ENCODE measurements at places on chromosomes 5 and 9.

DNA sequence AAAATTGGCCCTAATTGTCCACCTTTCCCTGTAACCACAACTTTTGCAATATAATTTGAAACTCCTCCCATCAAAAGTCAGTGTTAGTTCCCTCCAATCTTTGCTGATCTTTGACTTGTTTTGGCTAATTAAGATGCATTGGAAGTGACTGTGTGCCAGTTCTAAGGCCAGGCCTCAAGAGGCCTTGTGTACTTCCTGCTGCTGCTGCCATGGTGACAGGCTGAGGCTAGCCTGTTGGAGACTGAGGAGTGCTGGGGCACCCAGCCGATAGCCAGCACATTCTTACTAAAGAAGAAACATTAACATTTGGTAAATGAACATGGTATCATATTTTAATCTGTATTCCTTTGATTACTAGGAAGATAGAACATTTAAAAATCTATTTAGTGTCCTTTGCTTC is 86.5 kb downstream of the SREK1 start:
- DNase-seq = no peak

DNA sequence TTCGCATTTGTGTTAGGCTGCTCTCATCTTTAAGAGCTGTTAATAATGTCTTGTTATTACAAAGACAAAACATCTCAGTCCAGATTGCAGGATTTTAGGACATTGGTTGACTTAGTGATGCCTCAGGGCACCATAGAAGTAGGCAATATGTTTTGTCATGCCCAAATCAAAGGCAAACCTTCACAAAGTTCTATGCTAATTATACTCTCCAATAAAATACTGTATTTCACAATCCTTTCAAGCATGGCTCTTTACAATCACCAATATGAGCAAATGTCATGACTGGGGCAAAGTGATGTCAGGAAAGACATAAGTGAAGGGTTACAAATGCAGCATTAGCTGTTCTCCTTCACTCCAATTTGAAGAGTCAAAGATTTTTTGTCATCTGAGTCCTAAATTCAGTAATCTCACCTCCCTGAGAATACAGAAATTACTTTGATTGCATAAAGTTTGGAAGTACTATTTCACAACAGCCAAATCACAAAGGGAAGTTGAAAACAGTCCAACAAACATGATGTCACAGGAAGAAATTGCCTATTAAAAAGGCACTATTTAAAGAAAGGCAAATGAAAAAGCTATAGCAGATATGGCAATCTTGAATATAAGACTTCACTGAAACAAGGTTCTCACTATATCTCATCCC is 303.2 kb downstream of the PRR16 start:
- DNase-seq = no peak

DNA sequence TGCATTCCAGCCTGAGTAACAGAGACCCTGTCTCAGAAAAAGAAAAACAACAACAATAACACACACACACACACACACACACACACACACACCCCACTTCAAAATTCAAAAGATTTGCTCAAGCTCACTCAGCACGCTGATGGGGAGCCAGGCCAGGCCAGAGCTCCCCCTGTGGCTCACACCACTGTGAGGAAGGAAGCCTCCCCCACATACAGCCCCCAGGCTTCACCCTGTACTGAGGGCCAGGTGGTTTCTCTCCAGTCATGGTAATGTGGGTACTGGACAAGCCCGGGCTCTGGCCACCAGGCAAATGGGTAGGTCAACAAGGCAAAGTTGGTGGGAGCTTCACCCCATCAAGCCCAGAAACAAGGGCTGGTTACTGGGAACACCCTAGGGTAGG is 19.0 kb downstream of the ATOX1 start:
- no peak for DNase-seq

DNA sequence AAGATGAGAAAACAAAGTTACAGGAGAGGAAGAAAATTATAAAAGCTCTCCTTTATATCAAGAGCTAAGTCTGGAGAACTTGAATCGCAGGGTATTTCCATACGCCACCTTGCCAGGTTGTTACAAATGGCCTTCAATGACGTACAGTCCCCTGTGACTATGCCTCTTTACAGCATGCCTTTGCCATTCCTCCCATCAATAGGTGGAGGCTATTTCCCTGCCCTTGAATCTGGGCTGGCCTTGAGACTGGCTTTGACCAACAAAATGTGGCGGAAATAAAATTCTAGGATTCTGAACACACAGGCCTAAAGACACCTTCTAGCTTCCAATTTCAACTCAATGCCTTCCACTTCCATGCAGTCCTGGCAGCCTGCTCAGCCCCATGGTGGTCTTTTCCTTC is 45.7 kb downstream of the TSSK1B start:
- no peak for DNase-seq

DNA sequence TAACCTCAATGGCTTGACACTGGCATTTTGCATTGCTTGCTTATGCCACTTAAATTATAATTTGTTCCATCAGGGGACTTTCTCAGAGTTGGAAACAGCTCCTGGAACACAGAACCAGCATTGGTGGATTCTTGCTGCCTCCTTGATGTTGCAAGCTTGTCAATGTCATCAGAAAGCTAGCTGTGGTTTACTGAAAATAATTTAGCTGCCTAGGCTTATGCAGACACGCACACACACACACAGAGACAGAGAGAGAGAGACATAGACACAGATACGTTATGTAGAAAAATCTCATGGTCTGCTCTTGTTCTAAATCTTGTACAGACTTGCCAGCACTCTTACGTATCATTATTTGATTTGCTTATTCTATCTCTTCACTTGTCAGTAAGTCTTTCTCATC is 78.0 kb downstream of the HMHB1 start:
- no peak for DNase-seq

DNA sequence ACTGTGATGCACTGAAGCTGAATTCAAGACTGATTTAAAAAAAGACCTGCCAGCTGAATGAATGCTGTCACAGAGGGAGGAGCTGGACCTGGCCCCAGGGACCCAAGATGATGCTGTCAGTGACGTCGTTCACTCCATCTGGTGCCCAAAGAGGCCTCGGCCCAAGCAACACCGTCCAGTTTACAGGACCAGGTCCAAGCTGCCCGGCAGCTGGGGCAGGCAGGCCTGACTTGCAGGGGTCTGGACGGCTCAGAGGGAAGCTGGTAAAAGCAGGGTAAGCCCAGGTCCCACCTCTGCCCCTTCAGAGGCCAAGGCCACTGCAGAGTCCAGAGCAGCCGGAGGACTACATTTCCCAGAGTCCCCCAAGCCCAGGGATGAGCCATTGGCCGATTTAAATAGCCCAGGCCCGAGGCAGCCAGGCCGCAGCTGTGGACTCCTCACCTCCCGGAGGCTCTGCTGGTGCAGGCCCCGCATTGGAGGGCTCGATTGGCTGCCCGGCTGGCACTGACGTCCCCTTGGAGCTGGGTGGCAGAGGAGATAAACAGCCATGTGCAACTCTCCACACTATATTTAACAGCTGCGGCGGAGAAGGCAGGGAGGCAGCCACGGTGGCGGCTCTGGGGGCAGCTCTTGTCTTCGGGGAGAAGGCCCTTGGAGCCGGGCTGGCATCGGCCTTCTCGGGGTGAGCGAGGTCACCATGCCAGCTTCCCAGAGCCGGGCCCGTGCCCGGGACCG is at the start of gene PLPP7:
Gene PLPP7, plus strand, starts transcription at position 423 of the 735 bp plus-strand sequence. Its CDS starts 275 bp downstream, at position 698.
- DNase-seq = no peak

DNA sequence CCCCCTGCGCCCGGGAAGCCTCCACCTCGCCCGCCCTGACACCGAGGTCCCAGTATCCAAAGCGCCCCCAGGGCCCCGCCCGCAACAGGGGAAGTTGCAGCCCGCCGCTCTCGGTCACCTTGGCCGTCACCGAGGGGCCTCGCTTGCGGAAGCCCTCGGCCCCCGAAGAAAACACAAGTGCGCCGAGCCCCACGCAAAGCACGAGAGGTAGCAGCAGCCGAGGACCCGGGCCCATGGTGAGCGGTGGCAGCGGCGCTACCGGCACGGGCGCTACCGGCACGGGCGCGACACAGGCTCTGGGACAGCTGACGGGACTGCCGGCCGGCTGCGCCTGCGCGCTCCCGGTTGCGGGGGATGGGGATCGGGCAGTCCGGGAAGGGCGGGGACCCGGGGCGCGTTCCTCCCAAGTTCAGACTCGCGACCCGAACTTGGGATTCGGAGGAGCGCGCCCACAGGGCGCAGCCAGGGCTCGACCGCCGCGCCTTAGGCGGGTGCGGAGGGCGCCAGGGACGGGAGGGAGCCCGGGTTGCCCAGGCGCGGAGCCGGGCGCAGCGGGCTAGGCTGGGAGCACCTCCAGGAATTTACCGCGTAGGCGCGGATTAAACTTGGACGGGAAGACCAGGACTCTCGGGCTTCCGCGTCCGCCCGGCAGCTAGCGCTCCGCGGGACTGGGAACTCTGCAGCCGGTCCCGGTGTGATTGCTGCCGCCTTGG is at the start of gene PPIC:
Gene PPIC, minus strand, starts transcription at position 335 of the 713 bp plus-strand sequence. Its CDS starts 100 bp downstream, at position 235.
- no peak for DNase-seq

DNA sequence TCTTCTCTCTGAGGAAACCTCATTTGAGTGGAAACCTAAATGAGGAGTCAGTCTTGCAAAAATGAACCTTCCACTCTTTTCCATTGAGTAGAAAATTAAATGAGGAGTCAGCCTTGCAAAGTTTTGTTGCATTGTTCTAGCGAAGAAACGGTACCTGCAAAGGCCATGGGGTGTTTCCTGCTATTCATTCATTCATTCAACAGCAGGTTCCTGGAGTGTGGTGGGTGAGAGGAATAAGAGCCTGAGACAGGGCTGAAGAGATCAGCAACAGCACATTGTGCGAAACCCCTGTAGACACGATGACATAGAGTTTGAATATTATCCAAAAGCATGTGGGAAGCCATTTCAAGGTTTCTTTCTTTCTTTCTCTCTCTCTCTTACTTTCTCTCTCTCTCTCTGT is 14.6 kb upstream of the SETX start:
- DNase-seq = no peak

- DNase-seq = no peak
Measured at GRCh38 chr5:17189381-17190036, 27.9 kb upstream of the BASP1 start.

DNA sequence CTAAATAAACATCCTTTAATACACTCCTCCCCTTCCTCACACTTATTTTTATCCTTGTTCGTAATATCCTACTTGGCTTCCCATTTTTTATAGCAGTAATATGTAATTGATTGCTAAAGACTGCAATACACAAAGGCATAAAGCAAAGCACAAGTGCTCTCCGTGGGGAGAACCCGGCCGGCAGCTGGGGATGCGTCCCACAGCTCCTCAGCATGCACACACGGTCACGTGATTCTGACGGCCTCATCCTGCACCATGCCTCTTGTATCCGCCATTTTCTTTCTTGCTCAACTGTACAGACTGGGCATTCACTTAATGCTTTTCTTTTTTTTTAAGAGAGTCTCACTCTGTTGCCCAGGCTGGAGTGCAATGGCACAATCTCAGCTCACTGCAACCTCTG is 2.8 kb downstream of the BRD3OS start:
- no peak for DNase-seq

- no peak for DNase-seq
Measured at GRCh38 chr9:81618923-81619322, 70.4 kb downstream of the TLE1 start.

- no peak for DNase-seq
Measured at GRCh38 chr5:167381457-167381856, 910.0 kb upstream of the WWC1 start.

GRCh38 chr5:73749485-73750270 is 123.7 kb downstream of the ARHGEF28 start:
- DNase-seq = no peak

- DNase-seq = no peak
Measured at GRCh38 chr5:59893429-59894227, at the start of gene PDE4D. TSS of gene PDE4D (minus strand) at chr5:59893726.

- DNase-seq = no peak
Measured at GRCh38 chr9:33932078-33932807, 115.3 kb downstream of the UBE2R2 start.

DNA sequence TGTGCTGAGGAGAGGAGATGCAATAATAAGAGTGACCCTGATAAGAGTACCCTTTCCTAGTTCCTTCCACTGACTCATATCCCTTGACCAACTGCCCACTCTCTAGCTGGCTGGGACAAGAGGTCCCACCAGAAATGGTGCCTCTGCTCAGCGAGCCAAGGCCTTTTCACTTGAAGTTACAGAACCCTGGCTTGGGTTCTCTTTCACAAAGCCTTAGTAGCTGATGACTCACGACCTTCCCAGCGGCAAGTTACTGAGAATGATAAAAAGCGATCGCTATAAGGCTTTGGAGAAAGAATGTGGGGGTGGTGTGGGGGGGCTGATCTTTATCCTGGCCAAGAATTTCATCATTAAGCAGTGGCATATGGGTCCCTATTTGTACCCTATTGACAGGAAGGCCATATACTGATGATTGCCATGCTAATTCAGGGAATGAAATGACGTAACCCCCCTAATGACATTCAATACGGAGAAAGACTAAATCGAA is 90.3 kb downstream of the FBXO38 start:
- DNase-seq = no peak

DNA sequence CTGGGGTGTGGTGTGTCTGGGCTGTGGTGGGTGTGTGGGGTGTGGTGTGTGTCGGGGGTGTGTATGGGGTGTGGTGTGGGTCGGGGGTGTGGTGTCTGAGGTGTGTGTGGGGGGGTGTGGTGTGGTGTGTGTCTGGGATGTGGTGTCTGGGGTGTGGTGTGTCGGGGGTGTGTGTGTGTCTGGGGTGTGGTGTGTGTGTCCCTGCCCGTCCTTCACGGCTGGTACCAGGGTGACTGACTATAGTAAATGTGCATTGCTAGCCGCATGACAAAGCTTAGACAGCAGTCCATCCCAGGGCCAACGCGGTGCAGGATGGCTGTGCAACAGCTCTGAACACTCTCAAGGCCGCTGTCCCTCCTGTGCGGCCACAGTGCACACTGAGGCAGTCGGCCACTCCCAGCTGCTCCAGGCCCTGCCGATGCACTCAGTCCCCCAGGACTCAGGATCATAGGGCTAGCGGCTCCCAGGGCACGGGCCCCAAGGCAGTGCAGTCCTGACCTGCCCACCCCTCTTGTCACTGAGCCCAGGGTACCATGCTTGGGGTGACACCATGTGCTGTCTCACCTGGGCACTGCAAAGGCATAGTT is 54.0 kb downstream of the SECISBP2 start:
- peak; percentile 57 for DNase-seq

- no peak for DNase-seq
Measured at GRCh38 chr9:70100362-70100761, 56.7 kb downstream of the MAMDC2 start.

GRCh38 chr9:3240656-3241268 is 285.0 kb downstream of the RFX3 start:
- peak; percentile 36 for DNase-seq

DNA sequence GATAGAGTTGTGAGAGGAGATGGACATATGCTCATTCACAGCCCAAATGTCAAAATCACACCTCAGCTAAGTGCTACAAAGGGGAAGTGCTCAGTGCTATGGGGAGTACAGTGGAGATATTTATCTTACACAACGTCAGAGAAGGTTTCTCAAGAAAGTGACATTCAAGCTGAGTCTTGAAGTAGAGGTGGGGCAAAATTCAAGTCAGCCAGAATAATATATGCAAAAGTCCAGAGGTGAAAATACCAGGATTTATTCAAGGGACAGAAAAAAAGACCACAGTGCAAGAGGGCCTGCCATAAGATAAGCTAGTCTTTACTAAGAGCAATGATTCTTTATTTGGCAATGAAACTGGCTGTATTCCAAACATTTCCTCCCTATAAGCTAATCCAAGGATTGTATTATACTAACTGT is 327.8 kb upstream of the PIK3R1 start:
- no peak for DNase-seq

GRCh38 chr9:130429381-130429780 is 15.4 kb upstream of the ASS1 start:
- DNase-seq = no peak

GRCh38 chr5:122845229-122846050 is at the start of gene SNX24:
TSS of gene SNX24 (plus strand) at chr5:122845613. CDS start at chr5:122845634, 21 bp downstream.
- peak; percentile 44 for DNase-seq

GRCh38 chr5:88724201-88724600 is 158.8 kb downstream of the MEF2C start:
- DNase-seq = no peak

- DNase-seq = no peak
Measured at GRCh38 chr5:64977779-64978178, 209.0 kb downstream of the CWC27 start.

Measured in stimulated activated naive CD4-positive, alpha-beta T cell (primary cell).